ENCODE measurements at places on chromosomes 7 and 10.

- DNase-seq: no peak
Measured at GRCh38 chr7:107428642-107429041, 41.2 kb upstream of the GPR22 start.

- no peak for DNase-seq
Measured at GRCh38 chr7:20219062-20219445, 1.9 kb upstream of the MACC1 start.

GRCh38 chr7:31373337-31374289 is 33.1 kb upstream of the NEUROD6 start:
- DNase-seq: peak; percentile 70

DNA sequence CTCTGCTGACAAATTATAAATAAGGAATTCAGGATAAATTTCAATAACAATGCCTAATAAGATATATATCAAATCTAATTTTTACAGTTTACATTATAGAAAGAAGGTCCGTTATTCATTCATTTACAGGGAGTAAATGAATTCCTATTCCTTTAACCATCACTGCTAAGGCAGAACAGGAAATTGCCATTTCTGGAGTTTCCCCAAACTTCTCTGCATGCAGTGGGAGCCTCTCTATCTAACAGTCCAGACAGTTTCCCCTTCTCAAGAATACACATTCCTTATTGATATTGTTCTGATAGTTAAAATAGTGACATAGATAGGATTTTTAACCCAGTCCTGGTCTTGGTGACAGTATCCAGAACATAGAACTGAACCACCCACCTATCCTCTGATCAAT is 24.3 kb downstream of the MKI67 start:
- no peak for DNase-seq

GRCh38 chr10:34298346-34298818 is 516.7 kb downstream of the PARD3 start:
- DNase-seq: peak; percentile 0
